ENCODE measurements at places on chromosomes 12 and 14.

DNA sequence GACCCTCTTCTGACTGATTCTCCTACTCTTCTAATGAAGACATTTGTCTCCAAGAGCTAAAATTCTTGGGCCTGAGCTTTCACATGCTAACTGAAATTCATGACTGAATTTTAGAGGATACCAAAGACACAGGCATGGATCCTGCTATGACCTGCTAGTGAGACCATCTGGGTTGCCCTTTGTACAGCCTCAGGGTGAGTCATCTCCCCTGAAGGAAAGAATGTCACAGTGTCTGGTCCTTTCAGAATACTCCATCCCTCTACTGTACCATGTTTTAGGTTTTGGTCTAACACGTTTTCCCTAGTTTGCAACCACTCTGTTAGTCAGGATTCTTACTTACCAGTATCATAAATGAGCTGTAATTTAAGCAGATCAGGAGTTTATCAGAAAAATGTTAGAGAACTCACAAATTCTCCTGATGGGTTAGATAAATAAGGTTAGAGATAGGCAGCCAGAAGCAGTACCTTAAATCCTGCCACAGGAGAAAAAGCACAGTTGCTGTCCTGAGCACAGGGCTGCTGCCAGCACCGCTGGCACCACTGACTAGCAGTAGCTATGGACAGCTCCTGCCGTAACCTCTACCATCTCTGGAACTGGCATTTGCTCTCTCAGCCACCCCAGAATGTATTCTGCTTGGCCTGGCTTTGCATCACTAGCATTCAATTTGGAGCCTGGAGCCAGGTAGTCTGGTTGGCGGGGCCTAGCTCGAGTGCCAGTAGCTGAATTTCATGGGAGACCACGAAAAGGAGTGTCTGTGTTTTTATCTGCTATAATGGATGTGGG lies 127.6 kb downstream of the ANO6 start:
- peak; percentile 73 for DNase-seq

DNA sequence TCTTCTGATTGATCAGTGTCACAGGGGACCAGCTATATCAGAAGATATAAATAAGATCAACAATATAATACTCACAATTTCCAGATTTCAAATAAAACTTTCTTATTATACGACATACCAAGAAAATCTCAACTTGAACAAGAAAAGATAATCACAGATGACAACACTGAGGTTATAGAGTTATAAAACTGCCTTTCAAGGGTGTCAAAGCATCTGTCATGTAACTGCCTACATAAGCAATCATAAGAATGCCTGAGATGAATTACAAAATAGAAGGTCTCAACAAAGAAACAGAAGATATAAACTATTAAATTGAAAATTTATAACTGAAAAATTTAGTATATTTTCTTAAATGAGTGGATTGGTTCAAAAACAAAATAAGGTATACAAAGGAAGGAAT lies 659.2 kb downstream of the SLC16A7 start:
- DNase-seq, result no peak

GRCh38 chr12:39990122-39991101 lies 115.5 kb downstream of the SLC2A13 start:
- DNase-seq, result peak; percentile 53

DNA sequence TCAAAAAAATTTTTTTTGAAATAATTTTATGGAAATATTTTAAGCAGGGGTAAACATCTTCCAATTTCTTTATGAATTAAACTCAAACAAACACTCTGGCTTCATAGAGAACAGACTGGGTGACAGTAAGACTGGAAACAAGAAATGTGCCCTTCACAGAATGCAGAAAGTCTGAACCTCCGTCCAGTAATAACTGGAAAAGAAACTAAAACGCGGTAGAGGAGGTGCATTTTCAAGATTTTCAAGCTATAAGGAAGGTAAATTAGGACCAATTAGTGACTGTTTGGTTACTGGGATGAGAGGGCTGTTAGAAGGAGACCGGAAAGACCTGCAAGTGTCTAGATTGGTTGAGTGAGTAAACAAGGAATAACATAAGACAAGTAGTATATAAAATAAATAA lies 245.7 kb downstream of the CEP128 start:
- no peak for DNase-seq

DNA sequence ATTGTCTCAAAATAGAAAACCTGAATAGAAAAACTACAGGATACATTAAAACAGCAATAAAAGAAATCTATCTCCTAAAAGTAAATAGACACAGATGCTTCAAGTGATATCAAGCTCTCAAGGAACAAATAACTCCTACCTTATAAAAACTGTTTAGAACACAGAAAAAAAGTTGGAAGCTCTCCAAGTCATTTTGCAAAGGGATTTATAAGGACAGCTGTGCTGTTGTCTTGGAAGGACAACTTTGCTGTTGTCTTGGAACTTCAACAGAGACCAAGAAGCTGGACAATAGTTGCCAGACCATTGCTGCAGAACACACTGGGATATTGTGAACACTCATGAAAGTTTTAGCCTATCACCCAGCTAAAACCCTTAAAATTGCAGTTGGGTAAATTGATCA lies 780.7 kb downstream of the FLRT2 start:
- no peak for DNase-seq

Data from Daoy (cell line).